ENCODE measurements at places on chromosomes 12 and 14.

DNA sequence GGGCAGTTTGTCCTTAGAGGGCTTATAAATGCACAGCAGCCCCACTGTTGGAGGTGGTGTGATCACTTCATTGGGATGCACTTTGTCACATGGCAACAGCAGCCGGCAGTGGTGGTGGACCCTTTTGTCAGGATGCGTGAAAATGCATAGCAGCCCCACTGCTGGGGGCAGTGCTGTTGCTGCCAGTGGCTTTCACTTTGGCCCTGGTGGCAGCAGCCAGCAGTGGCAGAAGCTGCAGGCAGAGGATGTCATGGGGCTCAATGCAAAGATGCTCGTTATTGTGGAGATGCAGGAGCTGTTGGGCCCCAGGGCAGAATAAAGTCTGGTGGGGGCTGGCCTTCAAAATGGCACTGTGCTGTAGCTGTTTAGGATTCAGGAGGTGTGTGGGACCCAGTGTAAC, 173.0 kb upstream of the DAAM1 start:
- no peak for DNase-seq

GRCh38 chr12:28610401-28611114, 420.3 kb downstream of the CCDC91 start:
- no peak for DNase-seq

DNA sequence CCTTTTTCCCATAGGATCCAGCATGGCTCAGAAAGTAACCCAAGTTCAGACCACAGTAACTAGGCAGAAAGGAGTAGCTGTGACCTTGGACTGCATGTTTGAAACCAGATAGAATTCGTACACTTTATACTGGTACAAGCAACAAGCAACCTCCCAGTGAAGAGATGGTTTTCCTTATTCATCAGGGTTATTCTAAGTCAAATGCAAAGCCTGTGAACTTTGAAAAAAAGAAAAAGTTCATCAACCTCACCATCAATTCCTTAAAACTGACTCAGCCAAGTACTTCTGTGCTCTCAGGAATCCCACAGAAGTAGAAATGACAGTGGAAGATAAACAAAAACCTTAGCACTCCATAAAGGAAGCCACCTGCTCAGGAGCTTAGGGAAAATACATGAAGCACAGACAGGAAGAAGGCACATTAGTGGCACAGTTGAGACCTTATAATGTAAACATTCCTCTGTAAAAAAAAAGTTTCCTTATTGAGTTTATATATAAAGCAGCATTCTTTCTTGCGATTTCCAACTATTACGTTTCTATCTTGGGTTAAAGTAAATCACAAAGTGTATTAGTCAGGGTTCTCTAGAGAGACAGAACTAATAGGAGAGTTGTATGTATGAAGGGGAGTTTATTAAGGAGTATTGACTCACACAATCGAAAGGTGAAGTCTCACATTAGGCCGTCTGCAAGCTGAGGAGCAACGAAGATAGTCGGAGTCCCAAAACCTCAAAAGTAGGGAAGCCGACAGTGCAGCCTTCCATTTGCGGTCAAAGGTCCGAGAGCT, 398.4 kb downstream of the DAD1 start:
- DNase-seq, result no peak

- no peak for DNase-seq
These were observed 111.0 kb downstream of the BICD1 start for GRCh38 chr12:32217354-32218310.

DNA sequence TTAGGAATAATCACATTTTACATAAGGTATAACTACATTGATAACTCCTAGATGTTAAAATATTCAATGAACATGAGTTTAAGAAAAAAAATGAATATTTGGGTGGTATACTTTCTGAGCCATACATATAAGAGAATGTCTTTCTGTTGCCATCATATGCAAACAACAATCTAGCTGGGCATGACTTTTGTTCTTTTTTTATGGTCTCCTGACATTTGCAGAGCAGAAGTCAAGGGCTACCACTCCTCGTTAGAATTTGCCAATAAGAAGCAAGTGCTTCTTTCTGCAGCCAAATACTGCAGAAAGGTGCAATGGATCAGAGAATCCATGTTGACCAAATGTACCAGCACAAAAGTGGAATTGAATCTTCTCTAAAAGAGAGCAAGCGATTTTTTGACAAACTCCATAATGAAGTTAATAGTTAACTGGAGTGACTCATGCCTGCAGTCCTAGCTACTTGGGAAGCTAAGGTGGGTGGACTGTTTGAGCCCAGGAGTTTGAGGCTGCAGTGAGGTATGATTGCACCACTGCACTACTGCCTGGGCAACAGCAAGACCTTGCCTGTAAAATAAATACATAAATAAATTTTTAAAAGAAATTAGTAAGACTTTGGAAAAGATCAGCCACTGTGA, 25.5 kb upstream of the CCDC91 start:
- no peak for DNase-seq

DNA sequence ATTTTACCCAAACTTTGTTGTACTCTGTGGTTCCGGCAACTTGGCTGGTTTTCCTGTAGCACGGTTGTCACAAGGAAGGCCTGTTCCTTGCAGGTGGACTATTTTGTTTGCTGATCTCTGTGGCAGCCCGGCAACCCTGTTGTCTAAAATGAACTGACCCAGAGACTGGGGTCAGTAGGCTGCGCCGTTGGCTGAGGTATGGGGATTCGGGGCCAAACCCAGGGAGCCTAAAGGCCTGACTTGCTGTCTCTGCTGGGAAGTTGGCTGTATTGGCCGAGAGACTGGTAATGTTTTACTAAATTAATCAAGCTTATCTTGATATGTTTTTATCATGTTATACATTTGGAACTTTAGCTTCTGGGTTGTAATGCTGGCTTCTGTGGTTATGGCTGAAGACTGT, 13.8 kb downstream of the SMIM41 start:
- DNase-seq, result no peak

DNA sequence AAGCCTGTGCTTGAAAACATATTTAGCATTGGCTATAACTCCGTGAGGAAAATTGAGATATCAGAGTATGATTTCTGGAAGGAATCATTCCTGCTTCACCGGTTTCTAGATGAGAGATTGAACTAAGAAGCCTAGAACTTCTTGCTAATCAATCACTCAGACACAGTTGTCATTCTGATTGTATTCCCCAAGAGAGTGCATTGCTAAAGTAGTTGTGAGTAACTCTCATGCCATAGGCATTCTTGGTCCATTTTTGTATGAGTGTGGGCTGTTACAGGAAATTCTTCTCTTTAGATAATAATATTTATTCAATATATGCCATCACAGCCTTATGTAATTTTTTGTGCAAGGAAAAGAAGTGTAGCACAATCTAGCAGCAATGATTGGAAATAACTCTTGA, 893.3 kb upstream of the MDGA2 start:
- DNase-seq, result no peak

DNA sequence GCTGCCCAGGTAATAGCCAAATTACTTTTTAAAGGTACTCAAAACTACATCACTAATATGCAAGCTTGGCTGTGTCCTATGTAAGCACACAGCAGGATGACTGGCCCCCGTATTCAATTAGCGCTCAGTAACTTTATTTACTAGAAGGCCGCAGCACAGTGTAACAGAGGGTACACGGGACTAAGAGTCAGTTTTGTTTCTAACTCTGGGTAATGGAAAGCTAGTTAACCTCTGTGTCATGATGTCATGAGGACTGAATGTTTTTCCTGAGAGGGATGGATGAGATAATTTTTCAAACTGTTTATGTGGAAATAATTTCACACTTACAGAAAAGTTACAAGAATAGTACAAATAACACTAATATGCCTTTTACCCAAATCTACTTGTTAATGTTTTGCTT, 27.1 kb downstream of the GALNT4 start:
- no peak for DNase-seq
